A375 (cell line): ENCODE measurements at places on chromosomes 12 and 14. TPM values are rescaled to one million over a fixed set of nuclear protein-coding genes. Genes with fewer than 3 reads are reported as not detected.

Gene KRT71
- total RNA-seq: not detected in 2 replicates

Gene PPP1R1A
- not detected in 2 replicates for total RNA-seq

Gene NAA25
- 21.8 and 26.2 TPM in 2 replicates for total RNA-seq

Gene PLEKHA5
- 31.9 and 52.1 TPM in 2 replicates for total RNA-seq

Gene DDX23
- total RNA-seq: 63.5 and 66.8 TPM in 2 replicates

Gene C12orf75
- total RNA-seq: 63.8 and 64.4 TPM in 2 replicates

Gene DPPA3
- total RNA-seq: not detected in 2 replicates

Gene NANOG
- not detected in 2 replicates for total RNA-seq

Gene VRTN
- total RNA-seq: not detected in 2 replicates

Gene CLEC1A
- not detected in 2 replicates for total RNA-seq

Gene PRKD1
- total RNA-seq: 3.1 and 4.9 TPM in 2 replicates
